ENCODE measurements at places on chromosomes 12 and 14.

DNA sequence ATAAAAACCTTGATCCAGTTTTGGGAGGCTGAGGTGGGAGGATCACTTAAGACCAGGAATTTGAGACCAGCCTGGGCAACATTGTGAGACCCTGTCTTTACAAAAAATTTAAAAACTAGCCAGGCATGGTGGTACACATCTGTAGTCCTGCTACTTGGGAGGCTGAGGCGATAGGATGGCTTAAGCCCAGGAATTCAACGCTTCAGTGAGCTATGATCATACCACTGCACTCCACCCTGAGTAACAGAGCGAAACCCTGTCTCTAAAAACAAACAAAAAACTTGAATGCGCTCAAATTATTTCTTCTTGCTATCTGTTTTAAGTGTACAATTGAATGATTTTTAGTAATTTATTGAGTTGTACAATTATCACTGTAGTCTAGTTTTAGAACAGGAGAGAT is 20.1 kb downstream of the WDR20 start:
- DNase-seq = no peak

DNA sequence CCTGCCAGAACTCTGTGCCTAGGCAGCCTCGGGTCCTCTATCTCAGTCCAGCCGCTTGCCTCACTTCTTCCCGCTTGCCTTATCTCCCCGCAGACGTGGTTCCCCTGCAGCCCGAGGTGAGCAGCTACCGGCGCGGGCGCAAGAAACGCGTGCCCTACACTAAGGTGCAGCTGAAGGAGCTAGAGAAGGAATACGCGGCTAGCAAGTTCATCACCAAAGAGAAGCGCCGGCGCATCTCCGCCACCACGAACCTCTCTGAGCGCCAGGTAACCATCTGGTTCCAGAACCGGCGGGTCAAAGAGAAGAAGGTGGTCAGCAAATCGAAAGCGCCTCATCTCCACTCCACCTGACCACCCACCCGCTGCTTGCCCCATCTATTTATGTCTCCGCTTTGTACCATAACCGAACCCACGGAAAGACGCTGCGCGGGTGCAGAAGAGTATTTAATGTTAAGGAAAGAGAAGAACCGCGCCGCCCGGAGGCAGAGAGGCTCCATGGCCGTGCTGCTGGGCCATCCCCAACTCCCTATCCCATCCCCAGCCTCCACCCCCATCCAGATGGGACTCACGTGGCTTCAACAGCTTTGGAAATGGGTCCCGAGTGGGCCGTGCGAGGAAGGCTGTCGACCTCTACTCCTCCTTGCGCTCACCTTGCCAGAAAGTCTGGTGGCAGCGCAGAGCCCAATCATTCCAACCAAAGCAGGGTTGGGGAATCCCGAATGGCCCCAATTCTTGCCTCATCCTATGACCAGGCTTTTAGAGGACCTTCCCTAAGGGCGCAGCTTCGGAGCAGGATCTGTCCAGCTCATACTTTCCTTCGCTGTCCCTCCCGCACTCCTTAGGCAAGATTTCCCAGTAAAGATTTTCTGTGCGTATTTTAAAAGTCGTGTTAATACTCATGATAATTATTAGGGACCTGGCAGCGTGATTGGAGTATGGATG is 6.5 kb downstream of the HOXC13 start:
- DNase-seq = no peak

- DNase-seq = no peak
Measured at GRCh38 chr12:2195085-2195484, 142.3 kb downstream of the CACNA1C start.

GRCh38 chr12:20376984-20377383 is 8.6 kb downstream of the PDE3A start:
- DNase-seq = peak; percentile 68

- DNase-seq = no peak
Measured at GRCh38 chr14:95237958-95238340, 80.6 kb upstream of the DICER1 start.

DNA sequence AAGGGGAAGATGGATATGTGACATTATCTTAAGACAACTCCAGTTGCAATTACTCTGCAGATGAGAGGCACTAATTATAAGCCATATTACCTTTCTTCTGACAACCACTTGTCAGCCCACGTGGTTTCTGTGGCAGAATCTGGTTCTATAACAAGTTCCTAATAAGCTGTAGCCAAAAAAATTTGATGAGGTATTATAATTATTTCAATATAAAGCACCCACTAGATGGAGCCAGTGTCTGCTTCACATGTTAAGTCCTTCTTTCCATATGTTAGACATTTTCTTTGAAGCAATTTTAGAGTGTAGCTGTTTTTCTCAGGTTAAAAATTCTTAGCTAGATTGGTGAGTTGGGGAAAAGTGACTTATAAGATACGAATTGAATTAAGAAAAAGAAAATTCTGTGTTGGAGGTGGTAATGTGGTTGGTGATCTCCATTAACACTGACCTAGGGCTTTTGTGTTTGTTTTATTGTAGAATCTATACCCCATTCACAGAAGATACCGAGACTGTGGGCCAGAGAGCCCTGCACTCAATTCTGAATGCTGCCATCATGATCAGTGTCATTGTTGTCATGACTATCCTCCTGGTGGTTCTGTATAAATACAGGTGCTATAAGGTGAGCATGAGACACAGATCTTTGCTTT is 36.9 kb downstream of the PSEN1 start:
- DNase-seq = peak; percentile 74

All from cardiac fibroblast (primary cell).